Fibroblast of skin of back (primary cell): ENCODE measurements at places on chromosomes 12 and 14.

GRCh38 chr12:29510591-29511185 is 13.2 kb upstream of the OVCH1 start:
- DNase-seq, result no peak

DNA sequence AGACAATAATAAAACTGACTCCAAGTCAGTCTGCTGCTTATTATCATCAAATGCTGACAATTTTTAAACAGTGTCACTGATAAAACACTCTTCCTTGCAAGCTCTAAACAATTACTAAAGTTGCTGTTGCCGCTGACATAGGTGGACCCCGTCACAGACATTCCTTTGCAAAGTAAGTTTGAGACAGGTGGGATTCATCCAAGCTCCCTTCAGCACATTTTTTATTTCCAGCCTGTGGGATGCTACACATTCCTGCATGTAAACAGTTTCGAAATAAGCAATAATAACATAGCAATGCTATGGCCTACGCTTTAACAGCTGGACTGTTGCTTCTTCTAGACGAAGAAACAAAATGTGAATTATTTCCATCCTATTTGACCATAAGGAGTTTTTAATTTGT is 85.4 kb upstream of the HIF1A start:
- no peak for DNase-seq

- peak; percentile 84 for DNase-seq
Measured at GRCh38 chr12:55720071-55720564, at the start of gene RDH5. RDH5 (plus strand) TSS chr12:55720393; CDS start chr12:55721185, 792 bp downstream.

DNA sequence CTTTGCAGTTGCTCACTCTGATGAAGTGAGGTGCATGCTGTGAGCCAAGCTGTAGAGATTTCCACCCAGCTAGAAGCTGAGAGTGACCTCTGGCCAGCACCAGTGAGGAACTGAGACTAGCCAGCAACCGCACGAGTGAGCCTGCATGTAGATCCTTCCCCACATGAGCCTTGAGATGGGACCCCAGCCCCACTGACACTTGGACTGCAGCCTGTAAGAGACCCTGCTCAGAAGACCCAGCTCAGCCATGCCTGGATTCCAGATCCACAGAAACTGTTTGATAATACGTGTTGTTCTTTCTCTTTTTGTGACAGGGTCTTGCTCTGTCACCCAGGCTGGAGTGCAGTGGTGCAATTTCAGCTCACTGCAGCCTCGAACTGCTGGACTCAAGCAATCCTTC is 229.2 kb downstream of the GLT1D1 start:
- no peak for DNase-seq

- no peak for DNase-seq
Measured at GRCh38 chr12:111406474-111407376, 1.0 kb downstream of the SH2B3 start.

DNA sequence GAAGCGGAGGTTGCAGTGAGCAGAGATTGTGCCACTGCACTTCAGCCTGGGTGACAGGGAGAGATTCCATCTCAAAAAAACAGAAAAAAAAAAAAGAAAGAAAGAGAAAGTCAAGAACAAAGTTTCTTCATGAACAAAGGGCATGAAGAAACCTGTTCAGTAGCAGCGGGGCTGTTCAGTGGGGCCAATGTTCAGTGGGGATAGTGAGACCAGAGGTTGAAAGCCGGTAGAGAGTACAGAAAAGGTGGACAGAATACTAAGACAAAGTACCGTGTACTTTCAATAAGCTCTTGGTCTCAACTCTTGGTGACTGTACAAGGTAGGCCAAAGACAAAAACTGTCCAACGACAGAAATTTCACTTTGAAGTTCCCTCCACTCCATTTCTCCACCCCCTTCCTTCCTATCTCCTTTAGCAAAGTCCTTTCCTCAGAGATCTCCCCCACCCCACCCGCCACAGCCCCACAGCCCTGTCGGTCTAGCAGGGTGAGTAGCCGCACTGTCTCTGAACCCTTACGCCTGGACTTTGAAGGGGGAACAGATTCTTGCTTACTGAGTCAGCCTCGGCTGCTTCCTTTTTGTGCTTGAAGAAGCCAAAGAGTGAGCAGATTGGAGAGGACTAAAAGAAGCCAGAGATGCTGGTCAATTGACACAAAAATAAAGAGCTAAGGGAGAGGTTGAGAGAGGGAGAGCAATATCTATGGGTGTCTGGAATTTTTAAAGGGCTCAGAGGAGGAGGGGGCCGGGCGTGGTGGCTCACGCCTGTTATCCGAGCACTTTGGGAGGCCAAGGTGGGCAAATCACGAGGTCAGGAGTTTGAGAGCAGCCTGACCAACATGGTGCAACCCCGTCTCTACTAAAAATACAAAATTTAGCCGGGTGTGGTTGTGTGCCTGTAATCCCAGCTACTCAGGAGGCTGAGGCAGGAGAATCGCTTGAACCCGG is 44.2 kb upstream of the FOS start:
- DNase-seq, result peak; percentile 91

DNA sequence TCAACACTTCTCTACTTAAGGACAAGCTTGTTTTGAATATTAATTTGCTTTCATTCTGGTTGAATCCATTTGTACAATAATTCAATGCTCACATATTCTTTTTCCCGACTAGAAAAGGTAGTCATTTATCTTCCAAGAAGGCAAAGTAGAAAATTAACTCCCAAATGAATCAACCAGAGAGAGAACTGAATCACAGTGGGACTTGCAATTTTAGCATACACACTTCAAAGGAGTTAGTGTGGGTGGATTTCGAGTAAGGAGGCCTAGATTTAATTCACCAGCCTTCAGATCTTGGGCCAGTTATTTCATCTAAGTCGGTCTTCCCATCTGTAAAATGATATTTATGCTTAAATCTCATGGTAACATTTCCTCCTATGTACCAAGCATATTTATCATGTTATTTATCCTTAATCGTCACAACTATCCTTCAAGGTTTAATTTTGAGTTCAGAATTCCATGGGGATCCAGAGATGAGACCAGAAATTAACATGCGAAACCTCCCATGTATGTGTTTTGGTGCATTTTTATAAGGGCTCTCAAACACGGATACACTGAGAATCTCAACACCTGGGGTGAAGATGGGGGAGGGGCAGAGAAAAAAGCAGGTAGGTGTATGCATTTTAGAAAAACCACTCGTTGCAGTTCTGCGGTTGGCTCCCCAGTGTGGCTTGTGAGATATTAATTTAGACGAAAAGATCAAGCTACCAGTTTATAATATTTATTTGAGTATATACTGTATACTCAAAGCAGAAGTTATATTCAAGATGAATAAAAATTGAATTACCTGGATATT is 38.9 kb upstream of the IL22 start:
- no peak for DNase-seq

- DNase-seq, result no peak
Measured at GRCh38 chr14:101132051-101132571, 228.6 kb upstream of the RTL1 start.

DNA sequence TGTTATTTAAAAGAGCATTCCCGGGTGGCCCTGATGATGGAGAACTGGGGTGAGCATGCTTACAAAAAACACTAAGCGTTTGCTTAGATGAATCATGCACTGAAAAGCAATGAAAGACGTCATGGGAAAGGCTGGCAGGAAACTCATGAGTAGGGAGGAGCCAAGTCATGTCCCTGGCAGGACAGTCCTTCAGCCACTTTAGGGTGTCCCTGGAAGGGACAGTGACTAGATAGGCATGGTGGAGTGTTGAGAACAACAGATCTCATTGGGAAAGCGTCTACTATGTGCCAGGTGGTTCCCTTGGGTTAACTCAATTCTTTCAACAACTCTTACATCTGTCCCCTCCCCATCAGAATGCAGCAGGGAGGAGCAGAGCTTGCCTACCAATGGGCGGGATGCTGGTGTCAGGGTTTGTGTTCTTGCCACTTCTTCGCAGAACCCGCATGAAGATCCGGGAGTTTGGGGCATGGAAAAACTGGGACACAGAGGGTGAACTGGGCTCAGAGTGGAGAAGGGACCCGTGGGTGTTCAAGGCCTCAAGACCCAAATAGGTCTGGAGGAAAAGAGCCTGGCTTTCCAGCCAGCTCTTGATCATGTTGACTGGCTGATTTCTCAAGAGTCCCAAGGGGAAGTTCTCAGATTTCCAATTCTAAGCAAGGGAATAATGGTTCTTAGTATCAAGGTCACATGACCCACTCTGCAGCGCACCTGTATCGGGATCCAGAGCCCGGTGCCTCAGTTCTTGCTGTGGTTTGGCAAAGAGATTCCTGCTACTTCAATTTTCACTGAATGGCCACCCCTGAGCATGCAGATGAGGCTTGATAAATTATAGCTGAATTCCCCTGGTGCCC is 653.9 kb upstream of the TBX3 start:
- DNase-seq, result peak; percentile 96

GRCh38 chr12:21940549-21941505 is at the start of gene ABCC9:
ABCC9 (minus strand) TSS chr12:21941426; CDS start chr12:21936674, 4,752 bp downstream.
- DNase-seq, result peak; percentile 25

GRCh38 chr14:21990116-21990515 is 316.5 kb upstream of the OR4E1 start:
- no peak for DNase-seq

GRCh38 chr12:80988986-80989385 is 51.3 kb upstream of the LIN7A start:
- DNase-seq, result no peak

DNA sequence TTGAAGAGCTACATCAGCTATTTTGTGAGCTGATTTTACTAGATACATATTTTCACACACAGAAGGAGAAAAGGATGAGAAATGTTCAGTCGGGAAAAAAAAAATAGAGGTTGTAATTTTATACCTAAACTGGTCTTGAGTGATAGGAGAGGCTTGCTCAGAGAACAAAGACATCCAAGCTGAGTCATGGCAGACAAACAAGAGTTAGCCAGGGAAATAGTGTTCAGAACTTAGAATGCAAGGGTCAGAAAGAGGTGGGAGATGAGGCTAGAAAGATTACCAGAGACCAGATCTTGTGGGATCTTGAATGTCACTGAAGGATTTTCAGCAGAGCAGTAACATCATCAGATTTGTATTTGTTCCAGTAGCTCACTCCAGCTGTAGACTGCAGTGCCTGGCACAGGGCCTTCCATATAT is 121.9 kb upstream of the ATF1 start:
- peak; percentile 44 for DNase-seq

GRCh38 chr12:29026419-29026818 is 122.7 kb upstream of the FAR2 start:
- no peak for DNase-seq

DNA sequence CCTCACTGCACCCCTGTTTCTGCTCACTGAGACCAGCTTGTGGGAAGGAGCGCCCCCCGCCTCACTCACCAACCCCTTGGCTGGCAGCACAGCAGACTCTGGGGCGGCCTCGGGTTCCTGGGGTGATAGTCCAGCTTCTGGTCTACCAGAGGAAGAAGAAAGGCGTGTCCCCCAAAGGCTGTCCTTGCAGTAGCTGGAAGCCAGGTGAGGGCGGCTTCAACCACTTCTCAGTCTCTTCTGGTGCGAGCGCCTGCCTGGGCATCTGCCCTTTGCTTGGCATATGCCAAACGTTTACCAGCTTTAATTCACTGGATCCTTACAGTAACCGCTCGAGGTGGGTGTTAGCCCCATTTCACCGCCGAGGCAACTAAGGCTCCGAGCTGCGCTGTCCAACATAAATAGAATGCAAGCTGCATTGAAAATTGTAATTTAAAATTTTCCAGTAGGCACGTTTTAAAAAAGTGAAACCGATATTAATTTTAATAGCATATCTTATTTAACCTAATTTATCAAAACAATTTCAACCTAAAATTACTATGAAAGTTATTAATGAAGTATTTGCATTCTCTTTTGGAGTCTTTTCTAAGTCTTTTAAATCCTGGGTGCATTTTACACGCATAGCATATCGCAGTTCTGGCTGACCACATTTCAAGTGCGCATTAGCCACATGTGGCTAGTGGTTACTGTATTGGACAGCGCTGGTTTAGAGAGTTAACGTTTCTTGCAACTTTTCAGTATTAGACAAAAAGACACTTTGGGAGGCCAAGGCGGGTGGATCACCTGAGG is 872 bp downstream of the FAM177A1 start:
- DNase-seq, result no peak

DNA sequence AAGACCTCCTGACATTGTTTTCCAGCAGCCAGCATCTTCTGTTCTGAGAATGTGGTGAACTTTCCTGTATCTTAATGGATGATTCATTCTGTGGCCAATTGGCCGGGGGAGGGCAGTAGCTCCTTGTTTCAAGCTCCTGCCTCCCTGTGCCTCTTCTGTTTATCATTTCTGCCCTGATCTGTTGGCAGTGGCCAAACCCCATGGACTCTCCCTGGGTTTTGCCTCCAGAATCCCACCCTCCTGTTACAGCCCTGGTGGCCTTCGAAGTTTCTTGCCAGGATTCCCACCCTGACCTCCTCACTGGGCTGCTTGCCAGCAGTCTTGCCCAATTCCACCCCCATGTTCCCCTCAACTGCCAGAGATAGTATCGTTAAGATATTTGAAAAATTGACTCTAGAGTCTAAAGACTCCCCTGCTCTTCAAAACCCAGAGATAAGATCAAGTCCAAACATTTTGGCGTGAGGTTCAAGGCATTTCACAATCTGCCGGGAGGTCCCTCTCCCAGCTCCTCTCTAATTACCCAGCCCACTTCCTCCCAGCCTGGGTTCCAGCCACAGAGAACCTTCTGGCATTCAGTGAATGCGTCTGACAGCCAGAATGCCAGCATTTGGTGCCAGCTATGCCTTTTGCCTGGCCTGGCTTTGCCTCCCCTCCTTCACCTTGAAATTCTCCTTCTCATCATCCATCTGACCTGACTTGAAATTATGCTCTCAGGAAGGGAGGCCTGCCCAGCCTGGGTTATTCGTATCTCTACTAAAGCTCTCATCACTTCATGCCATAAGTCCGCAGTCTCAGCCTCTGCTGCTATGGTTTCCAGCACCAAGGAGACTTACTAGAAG is 37.7 kb upstream of the TXNRD1 start:
- DNase-seq, result peak; percentile 83

- peak; percentile 62 for DNase-seq
Measured at GRCh38 chr14:63551332-63551731, 8.2 kb upstream of the PPP2R5E start.

GRCh38 chr12:75782069-75782581 is 249.5 kb downstream of the PHLDA1 start:
- DNase-seq, result no peak

- DNase-seq, result peak; percentile 12
Measured at GRCh38 chr12:53324113-53324778, 2.8 kb upstream of the AAAS start.

DNA sequence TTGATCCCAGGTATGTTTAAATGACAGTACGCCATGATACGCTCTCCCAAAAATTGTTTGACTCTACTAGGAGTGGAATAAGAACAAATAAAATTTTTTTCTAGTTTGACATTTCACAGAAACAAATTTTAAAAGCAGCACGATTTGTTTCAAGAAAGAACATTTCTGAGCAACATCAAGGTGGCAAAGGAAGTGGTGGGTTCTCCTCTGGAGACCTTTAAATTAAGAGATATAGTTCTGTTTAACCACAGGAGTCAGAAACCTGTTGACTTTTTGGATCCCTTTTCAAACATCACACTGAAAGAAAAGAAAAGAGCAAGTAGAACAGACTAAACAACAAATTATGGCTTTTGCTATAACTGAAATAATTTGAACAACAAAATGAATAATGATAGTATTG is 2.5 kb upstream of the SLC6A13 start:
- DNase-seq, result no peak

- DNase-seq, result no peak
Measured at GRCh38 chr12:109029411-109029810, 8.5 kb upstream of the SVOP start.
